Cardiac muscle cell (in vitro differentiated cells and primary cell): ENCODE measurements at places on chromosomes 5 and 9. TPM values are rescaled to one million over a fixed set of nuclear protein-coding genes. Genes with fewer than 3 reads are reported as not detected.
A peak's percentile ranks its signal among the peaks of the same experiment; 100 is the strongest.

GRCh38 chr9:130276121-130276520, 10.6 kb downstream of the HMCN2 start:
- peak; percentile 42 for DNase-seq

DNA sequence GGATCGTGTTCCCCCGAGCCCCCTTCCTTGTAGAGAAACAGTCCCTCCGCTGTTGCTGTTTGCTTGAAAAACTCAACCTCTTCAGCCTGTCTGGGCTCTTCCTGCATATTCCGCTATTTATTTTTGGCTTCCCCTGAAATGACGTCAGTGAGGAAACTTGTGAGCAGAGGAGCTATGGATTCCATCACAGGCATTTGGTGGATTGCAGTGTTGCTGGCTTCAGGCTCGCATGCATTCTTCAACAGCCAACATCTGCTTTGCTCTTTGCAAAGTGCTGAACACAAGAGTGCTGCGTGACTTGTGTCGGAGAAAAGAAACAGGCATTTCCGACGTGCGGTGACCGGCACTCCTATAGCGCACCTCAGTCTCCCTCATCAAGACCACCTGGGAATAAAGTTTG, 232.7 kb downstream of the RFK start:
- DNase-seq, result peak; percentile 89

The ZNF474 gene
- polyA plus RNA-seq, result not detected in 2 replicates

- DNase-seq, result no peak
Measured at GRCh38 chr9:115367321-115367720, 249.4 kb upstream of the TNC start.
